ENCODE measurements at places on chromosomes 4 and X.

GRCh38 chr4:111334361-111334760 is 711.5 kb upstream of the PITX2 start:
- no peak for DNase-seq

DNA sequence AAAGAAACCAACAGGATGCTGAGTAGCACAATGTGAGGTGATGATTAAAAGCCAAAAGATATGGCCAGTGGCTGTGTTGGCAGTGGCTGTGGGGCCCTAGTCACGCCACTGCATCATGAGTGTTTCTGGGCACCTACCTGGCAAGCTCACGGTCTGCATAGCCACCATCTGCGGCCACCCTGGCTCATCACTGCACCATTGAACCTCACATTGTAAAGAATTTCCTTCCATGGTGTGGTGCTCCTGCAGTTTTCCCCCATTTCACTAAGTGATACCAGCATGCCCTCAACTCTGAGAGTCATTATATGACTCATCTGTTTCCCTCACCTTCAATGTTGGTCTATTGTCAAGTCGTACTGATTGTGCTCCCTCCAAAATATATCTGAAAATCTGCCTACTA is 45.5 kb upstream of the CLNK start:
- no peak for DNase-seq

- DNase-seq: no peak
Measured at GRCh38 chr4:143626134-143626911, 74.2 kb downstream of the FREM3 start.

DNA sequence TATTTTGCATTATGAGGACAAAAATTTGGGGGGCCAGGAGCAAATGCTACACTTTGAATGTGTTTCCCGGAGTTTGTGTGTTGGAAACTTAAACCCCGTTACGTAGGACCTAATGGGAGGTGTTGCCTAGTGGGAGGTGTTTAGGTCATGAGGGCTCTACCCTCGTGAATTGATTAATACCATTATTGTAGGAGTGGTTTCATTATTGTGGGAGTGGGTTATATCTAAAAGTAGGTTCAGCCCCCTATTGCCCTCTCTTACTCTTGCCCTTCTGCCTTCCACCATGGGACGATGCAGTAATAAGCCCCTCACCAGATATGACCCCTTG is 15.5 kb downstream of the UBA6 start:
- no peak for DNase-seq

GRCh38 chr4:122842984-122843531 is 16.4 kb downstream of the FGF2 start:
- no peak for DNase-seq

DNA sequence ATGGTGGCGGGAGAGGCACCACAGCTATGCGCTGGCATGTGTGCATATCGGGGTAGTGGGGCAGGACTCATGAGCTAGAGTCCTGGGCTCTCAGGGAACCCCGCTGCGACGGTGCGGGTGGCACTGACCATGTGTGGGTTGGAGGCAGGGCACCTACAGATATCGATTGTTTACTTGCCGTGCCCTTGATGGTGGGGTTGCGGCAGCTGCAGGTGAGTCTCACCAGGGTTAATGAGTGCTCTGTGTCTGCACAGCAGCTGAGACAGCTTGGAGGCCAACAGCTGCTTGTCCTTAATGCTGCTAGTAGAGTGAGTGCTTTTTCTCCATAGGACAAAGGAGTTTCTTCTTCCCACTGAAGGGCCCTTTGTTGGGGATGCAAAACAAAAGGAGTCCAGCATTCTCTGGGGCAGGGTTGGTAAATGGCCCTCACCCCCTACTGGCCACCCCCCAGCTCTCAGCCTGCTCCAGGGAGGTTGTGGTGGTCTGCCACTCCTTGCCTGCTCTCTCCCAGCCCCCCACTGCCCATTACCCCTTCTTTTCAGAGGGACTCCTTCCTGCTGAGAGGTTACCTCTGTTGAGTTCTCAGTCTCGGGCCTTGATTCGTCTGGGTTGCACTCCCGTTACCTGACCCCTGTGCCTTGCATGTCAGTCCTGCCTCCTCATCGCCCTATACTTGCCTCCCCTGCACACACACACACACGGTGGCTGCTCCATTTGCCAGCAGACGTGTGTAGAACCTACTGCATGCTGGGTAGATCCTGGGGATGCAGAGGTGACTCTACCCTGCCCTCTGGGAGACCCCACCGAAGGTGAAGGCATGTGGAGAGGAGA is 52.8 kb downstream of the TBC1D14 start:
- no peak for DNase-seq

DNA sequence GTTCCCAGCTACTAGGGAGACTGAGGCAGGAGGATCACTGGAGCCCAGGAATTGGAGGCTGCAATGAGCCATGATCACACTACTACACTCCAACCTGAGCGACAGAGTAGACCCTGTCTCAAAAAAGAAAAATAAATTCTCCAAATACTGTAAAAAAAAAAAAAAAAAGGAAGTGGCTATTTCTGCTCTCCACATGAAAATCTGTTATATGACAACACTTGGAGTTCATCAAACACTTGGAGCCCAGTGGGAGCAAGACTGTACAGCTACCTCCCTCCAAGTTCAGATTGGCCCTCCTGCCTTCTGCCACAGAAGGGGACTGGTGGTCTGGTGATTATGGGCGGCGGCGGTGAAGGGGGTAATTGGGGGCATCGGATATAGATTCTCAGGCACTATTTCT is 9.0 kb upstream of the CLDN34 start:
- no peak for DNase-seq

DNA sequence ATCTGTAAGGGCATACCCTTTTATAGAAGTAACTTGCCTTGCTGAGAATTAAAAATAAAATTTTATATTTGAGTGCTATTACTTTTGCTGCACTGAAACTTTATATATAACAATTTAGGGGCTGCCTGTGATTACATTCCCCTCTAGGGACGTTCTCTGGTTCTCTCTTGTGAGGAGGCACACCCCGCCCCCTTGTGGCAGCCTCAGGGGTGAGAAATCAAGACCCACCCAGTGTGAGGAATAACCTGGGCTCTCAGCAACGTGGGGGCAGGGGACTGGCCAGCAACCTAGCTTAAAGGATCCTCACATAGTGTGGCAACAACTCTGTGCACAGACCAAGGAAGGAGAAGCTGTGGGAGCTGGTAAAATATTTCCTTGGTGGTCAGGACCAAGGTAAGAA is 43.7 kb downstream of the MAGEA9 start:
- DNase-seq: no peak

DNA sequence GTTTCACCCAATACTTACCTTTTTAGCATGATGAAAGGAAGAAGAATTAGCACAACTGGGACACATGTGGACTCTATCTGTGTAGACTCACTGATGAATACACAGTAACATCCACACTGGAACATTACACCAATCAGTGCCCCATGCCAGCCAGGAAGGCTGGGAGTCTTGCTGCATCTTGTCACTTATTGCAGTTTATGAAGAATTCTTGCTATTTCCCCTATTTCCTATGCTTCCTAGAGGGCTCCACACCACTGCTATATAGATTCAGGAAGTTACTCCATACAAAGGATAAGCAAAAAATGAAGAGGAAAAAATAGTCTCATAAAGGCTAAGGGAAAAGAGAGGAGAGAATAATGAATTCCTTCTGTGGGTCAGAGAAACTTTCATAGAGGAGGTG is 201.0 kb downstream of the CAMK2D start:
- DNase-seq: no peak

- no peak for DNase-seq
Measured at GRCh38 chr4:120266602-120267001, 200.0 kb upstream of the MAD2L1 start.

GRCh38 chr4:82809619-82810018 is 11.0 kb upstream of the SCD5 start:
- DNase-seq: no peak

DNA sequence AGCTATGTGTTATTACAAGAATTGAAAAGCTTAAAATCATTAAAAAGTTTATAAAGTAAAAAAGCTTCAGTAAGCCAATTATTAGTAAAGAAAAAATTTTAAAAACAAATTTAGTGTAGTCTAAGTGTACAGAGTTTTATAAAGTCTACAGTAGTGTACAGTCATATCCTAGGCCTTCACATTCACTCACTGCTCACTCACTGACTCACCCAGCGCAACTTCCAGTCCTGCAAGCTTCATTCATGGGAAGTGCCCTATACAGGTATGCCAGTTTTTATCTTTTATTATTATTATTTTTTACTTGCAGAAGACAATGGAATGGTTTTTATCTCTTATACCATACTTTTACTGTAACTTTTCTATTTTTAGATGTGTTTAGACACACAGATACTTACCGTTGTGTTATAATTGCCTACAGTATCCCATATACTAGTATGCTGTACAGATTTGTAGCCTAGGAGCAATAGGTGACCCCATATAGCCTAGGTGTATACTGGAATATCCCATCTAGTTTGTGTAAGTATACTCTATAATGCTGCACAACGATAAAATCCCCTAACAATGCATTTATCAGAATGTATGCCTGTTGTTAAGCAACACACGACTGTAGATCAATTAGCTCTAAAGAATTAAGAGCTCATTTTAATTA is 230.7 kb downstream of the DCLK2 start:
- DNase-seq: no peak

DNA sequence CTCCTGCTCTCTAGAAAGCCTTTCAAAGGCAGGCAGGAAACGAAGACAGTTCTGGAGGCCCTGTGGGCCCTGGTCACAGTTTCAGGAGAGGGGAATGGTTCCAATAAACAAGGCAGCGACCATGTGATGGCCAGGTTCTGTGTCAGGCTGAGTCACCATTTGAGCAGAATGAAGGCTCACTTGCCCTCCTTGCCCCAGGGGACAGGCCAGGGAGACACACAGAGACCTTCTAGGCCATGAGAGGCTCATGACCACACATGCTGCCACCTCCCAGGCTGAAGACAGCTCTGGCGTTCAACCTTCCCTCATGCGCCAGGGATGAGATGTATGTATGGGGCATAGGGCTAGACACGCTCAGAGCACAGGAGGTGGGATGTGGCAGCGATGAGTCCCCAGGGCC is 22.9 kb upstream of the TRIM2 start:
- DNase-seq: no peak

DNA sequence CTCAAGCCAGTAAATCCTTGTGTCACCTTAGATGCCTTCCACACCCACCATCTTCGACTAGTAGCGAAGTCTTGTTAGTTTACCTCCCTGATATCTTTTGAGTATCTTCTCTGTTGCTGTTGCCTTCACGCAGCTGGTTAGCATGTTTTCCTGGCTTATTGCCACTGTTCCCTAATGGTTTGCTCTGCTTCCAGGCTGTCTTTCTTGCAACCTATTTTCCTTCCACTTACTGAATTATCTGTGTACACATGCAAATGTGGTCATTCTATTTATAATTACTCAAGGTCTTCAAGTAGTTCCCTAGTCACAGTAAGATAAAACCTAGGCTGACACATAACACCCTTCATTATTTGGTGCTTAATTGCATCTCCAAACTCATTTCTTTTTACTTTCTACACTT is 89.5 kb downstream of the UGT8 start:
- no peak for DNase-seq

DNA sequence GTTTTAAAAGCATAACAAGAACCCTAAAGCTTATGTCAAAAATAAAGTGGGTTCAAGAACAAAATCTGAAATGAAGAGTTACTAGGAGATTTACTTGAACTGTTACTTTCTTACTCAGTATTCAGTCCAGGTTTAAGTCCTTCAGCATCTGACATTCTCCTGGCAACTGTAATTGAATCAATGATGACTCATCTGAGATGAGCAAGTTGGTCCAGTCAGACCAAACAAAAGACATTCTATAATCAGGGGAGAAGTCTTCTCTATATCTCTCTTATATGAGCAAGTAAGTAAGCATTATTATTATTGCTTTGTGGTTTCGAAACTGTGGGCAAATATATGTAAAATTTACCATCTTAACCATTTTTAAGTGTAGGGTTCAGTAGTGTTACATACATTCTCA is 34.6 kb downstream of the MAP9 start:
- no peak for DNase-seq

GRCh38 chr4:22190855-22191254 is 242.3 kb upstream of the KCNIP4 start:
- peak; percentile 42 for DNase-seq

DNA sequence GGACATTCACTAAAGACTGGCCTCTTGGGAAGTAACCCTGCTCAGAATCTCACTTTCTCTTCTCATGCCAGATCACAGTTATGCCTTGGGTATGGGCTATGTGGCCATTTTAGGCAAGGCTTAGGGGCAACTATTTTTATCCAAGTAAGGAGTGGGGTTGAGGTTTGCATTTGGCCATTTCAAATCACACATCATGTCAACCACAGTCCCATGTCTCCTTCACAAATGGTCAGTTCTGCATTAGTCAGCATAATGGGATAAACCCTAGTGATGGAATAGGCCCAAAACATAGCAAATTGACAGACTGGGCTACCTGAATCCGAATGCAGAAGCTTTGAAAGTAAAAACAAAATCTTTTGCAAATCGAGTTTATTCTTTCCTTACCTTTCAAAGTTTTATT is 827 bp upstream of the RTL3 start:
- no peak for DNase-seq

DNA sequence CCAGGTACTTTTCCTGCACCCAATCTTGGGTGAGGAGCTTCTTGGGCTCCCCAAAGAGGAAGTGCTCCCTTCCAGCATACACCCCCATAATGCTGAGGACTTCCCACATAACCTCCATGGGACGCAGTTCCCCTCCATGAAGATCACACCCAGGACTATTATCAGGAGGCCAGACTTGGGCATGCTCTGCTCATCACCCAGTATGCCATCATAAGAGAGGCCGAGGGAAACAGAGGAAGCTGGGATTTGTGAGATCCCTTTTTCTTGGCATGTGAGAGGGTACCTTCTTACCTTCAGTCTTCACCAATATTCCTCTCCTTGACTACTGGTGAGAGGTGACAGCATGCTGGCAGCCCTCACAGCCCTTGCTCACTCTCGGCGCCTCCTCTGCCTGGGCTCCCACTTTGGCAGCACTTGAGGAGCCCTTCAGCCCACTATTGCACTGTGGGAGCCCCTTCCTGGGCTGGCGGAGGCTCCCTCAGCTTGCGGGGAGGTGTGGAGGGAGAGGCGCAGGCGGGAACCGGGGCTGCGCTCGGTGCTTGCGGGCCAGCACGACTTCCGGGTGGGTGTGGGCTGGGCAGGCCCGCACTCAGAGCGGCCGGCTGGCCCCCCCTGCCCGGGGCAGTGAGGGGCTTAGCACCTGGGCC is 15.7 kb upstream of the HSFX1 start:
- DNase-seq: no peak

GRCh38 chrX:3231766-3232165 is 114.7 kb downstream of the MXRA5 start:
- DNase-seq: no peak

GRCh38 chrX:17597836-17598439 is 139.4 kb upstream of the SCML1 start:
- DNase-seq: no peak

DNA sequence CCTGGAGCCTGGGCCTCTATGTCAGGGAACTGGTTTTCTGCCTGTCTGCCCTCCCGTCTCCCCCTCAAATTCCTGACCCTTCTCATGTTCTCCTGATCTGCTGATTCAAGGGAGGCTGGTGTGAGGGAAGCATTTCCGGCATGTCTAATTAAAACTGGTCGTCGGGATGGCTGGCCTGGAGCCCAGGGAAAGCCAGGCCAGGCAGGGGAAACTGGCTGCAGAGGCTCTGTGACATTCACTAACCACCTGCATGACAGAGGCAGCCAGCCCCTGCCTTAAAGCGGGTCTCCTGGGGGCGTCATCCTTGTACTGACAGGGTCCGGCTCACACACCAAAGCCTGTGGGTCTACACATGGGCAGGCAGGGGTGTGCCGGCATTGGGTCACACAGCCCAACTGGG is 35.2 kb downstream of the ABLIM2 start:
- no peak for DNase-seq
